ENCODE measurements at places on chromosomes 5 and 9.

- no peak for DNase-seq
Observed at GRCh38 chr5:31585166-31585894, 53.2 kb downstream of the C5orf22 start.

DNA sequence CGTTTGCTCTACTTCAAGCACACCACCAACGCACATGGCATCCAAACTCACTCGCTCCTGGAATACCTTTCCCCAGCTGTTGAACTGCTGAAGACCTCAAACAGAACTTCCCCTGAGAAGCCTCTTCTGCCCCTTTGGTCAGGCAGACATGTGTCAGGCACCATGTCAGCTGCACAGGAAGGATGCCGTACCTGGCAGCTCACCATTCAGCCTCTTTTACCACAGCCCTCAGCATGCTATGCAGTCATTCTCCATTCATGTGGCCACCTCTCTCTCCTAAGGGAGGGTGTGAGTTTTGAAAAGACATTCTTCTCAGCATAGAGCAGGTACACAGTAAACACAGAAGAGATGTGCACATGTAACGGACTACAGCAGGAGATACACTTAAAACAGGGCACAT lies 14.2 kb downstream of the IL4 start:
- DNase-seq: no peak

DNA sequence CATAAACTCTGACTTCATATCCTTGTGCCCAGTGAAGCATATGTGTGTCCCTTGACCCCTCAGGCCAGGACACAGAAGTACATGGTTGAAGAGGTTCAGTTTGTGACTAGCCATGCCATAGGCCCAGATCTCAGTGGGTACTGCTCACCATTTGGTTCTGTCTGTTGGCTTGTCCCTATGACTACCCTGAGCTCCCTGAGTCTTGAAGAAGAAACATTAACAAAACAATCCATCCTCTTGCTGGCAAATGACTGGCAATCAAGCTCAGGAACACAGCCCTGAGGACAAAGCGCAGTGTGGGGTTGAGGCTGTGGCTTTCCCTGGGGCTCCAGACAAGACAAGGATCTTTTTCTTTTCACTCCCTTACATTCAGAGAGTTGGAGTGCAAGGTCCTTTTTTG lies 46.3 kb downstream of the TNFAIP8 start:
- DNase-seq: no peak

DNA sequence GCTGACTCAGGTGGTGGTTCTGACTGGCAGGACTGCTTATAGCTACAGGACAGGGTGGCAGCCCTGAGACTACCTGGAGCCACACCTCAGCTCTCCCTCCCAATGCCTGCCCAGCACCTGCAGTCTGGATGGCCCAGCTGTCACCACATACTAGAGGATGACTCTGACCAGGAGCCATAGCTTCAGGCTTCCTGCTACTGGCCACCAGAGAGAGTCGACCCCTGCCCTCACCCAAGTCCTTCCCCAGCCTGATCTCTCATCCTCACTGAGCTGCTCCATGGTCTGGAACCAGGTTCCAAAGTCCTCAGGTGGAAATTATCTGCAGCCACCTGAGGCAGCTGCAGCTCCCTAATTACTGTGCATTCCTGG lies 25.6 kb upstream of the TDRD7 start:
- DNase-seq: no peak

DNA sequence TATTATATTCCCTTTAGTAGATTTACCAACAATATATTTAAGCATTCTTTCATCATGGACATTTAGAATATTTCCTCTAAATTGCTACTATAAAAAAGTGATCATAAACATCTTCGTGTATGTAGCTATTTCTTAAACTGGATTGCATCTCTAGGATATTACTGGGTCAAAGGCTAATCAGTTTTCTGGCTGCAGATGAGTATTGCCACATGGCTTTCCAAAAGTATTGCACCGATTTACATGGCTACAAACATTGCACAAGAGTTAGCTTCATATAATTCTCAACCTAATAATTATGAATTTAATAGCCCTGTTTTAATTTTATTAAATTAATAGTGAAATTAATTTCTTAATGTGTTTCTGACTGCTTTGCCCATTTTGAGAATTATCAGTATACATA lies 183.4 kb downstream of the DMRT2 start:
- no peak for DNase-seq

- DNase-seq: no peak
Observed at GRCh38 chr5:29568028-29568427, 1625.5 kb upstream of the CDH6 start.

DNA sequence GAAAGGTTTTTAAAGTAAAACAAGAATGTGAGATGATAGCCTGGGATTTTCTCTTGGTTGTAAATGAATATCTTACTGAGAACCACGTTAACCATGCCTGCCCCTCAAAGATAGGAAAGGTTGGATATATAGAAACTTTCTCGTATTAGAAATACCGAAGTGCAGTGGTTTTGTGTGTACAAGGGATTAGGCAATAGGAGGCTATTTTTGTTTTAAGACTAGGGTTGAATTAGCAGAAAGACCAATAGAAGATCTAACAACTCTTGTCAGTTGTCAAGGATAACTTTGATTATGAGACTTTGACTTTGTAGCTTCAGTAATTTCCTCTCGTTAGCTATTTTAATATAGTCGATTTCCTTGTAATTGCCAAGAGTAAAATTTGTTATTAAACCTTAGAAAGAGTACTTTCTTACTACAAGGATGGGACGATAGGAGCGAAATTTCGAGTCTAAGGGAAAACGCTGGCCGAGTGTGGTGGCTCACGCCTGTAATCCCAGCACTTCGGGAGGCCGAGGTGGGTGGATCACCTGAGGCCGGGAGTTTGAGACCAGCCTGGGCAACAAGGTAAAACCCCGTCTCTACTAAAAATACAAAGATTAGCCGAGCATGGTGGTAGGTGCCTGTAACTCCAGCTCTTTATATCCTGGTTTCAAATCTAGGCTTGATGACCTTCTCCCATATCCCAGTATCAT lies 838 bp downstream of the POLK start:
- no peak for DNase-seq

GRCh38 chr9:123286324-123286723 lies 17.9 kb upstream of the STRBP start:
- no peak for DNase-seq

- DNase-seq: no peak
Observed at GRCh38 chr5:83472213-83472507, 616 bp downstream of the VCAN start.

DNA sequence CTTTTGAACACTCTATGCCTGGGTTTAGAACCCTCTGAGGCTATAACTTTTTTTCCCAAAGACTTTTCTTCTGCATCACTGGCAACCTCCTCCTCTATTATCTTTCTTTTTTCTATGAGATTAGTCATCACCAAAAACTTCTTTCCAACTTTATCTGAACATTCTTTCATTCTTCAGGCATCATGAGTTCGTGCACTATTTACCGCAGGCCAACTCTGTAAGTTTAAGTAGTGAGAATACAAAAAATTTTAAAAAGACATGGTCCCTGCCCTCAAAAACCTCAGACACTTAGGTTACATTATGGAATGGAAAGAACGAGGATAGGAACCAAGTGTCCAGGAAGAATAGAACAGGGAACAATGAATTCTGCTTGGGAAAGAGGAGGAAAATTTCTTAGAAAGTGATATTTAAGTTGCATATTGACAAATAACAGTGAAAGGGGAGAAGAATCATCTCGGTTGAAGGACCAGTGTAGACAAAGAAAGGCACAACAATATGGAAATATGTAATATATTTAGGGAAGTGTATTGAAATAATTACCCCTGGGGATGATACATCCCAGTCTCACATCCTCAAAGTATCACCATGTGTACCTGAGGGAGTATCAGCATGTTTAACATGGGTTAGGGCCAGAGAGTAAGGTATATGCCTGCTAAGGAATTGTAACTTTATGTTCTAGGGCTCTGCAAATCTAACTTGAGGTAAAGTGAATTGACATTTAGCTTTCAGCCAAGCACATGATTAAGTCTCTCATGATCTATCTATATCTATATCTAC lies 196.5 kb upstream of the NREP start:
- DNase-seq: no peak

DNA sequence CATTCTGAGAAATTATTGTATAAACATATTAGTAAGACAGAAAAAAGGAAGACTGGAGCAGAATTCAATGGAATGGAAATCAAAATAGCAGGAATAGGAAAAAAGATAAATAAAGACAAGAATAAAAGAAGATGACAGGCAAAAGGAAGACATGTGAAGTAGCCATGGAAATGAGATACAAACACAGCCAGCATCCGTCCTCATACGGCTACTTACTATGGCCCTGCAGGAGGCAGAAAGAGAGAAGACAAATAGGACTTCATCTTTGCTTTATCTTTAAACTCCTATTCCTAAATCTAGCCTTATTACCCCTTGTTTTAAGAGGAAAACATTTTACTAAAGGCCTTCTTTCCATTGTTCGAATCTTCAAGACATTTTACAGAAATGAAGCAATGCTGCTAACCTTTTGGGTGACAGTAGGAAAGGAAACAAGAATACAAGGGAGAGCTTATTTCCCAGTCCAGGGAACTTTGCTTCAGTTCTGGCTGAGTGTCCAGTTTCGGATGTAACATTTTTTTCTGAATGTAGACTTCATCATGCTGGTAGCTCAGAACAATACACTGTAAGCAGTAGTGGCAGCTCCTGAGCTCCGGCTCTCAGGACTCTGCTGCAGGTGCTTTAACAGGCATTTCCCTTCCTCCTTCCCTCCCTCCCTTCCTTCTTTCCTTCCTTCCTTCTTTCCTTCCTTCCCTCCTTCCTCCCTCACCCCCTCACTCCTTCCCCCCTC lies 106.4 kb upstream of the SLC12A2 start:
- no peak for DNase-seq

- no peak for DNase-seq
Observed at GRCh38 chr9:95104980-95105379, 212.5 kb downstream of the FANCC start.

DNA sequence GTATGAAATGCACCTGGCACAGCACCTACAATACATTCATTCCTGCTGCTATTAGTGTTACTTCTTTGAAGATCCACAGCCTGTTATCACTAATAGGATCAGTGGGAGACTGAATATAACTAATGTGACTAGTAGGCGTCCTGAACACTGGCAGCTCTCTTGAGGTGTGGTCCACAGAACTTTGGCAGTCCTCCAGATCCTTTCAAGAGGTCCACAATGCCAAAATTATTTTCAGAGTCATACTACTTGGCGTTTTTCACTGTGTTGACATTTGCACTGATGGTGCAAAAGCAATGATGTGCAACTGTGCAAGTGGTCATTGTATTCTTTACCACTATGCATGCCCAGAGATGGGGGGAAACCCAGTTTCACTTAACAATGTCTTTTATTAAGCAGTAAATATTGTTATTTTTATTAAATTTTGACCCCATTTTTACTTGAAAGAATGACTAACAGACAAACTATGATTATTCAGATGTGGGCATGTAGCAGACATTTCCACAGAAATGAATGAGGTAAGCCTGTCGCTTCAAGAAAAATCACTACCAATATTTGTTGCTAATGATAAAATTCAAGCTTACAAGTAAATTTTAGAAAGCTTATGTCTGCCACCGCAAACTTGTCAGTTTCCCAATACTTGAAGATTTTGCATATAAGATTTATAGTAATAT lies 48.9 kb downstream of the ADRB2 start:
- no peak for DNase-seq

GRCh38 chr5:135814316-135814715 lies 20.1 kb upstream of the SLC25A48 start:
- DNase-seq: no peak

DNA sequence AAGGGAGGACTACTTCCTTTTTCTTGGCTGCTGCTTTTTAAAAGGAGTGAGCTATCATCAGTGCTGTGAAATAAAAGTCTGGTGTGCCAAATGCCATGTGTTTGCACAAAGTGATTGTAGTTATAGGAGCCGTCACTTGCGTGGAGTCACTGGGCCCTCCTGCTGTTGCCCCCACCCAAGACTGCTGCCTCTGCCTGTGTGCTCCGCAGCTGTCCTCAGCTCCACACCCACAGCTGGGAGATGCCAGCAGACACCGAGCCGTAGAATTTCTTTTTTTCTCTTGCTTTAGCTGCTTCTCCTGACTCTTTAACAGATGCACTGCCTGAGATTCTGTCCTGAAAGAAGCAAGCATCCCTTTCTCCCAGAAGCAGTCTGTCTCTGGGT lies 9.8 kb upstream of the GLE1 start:
- DNase-seq: no peak

- DNase-seq: no peak
Observed at GRCh38 chr9:77697238-77697984, 49.3 kb upstream of the GNA14 start.

DNA sequence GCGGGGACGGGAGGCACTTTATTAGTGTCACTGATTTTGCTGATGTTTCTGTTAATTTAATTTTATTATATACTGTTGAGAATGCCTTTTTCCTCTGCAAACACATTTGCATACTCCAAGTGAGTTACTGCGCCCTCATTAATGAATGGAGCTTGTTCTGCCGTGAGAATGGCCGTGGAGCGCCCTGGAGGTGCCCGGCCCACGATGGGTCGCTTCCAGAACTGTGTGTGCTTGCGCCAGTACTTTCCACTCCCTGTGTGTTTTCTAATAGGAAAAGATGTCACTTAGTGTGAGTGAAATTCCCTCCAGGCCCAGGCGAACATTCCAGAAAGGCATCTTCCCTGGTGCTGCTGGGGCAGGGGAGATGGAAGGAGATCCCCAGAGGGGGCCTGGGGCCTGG lies 30.1 kb downstream of the NDUFS6 start:
- DNase-seq: no peak

DNA sequence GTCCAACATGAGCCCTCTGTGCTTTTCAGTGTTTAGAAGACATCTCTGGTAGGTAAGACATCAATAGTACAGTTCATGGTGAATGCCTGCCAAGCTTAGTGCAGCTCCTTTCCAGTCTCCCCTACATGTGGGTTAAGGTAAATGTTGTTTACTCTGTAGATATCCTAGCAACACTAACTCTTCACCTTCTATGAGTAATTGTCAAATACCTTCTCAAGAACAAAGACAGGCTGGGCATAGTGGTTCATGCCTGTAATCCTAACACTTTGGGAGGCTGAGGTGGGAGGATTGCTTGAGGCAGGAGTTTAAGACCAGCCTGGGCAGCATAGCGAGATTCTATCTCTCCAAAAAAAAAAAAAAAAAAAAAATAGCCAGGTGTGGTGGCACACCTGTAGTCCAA lies 18.7 kb upstream of the RASGRF2 start:
- no peak for DNase-seq

- DNase-seq: no peak
Observed at GRCh38 chr5:57621624-57622023, 139.0 kb upstream of the ACTBL2 start.

- DNase-seq: no peak
Observed at GRCh38 chr9:7935681-7936080, 136.1 kb upstream of the DMAC1 start.

DNA sequence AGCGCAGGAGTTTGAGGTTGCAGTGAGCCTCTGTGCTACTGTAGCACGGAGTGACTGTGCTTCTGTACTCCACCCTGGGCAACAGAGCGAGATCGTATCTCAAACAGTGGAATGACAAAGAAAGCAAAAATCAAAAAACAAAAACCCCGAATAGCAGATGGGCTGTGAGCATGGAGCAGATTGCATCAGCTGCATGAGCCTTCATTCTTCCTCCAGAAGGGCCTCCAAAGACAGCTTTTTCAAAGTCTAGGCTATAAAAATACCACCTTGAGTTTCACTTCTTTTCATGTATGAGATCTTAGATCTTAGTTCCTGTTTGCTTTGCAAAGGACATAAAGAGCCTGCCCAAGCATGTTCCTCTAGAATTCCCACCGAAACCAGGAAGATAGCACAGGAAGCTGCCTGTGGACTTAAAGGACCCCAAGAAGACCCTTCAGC lies 15.0 kb upstream of the HSPB3 start:
- no peak for DNase-seq

GRCh38 chr5:180603076-180603594 lies 11.8 kb upstream of the SCGB3A1 start:
- DNase-seq: no peak

Data from AG08396 (cell line).